Osteocyte (in vitro differentiated cells): ENCODE measurements at places on chromosomes 5 and 9. TPM values are rescaled to one million over a fixed set of nuclear protein-coding genes. Genes with fewer than 3 reads are reported as not detected.

GRCh38 chr9:70192707-70193106, 66.1 kb upstream of the SMC5 start:
- H3K4me1 ChIP-seq: no peaks in the 10 kb centered on the region
- peaks cover 27% of the 10 kb centered on the region for H3K36me3 ChIP-seq
- no peaks in the 10 kb centered on the region for H3K27me3 ChIP-seq
- H3K4me3 ChIP-seq: no peak overlapping the region
- no peak overlapping the region for H3K27ac ChIP-seq

GRCh38 chr9:32260151-32260862, 124.1 kb upstream of the ACO1 start:
- peaks cover 3% of the 10 kb centered on the region for H3K27me3 ChIP-seq
- no peaks in the 10 kb centered on the region for H3K36me3 ChIP-seq
- H3K4me3 ChIP-seq: no peak overlapping the region
- DNase-seq: no peak
- H3K4me1 ChIP-seq: no peaks in the 10 kb centered on the region

GRCh38 chr5:158999339-158999738, 100.4 kb downstream of the EBF1 start:
- no peak overlapping the region for H3K4me3 ChIP-seq
- peaks cover 67% of the 10 kb centered on the region for H3K4me1 ChIP-seq
- peaks cover 24% of the 10 kb centered on the region for H3K36me3 ChIP-seq
- peak overlapping the region; percentile 74 for H3K27ac ChIP-seq

DNA sequence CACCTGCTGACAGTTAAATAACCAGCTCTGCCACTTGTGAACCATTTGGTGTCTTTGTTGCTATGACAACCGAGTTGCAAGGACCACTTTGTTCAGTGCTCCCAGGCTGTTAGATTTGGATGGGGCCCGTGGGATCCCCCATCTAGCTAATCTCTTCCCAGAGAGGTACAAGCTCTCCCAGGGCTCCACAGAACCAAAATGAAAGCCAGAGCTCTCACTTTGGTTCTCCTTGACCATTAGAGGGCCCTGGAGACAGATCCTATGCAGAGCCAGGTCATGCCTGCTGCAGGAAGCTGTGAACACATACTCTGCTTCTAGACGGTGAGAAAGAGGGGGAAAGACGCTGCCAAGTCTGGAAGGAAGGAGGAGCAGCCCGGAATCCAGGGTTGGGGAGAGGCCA, 224.6 kb downstream of the GABBR2 start:
- no peak overlapping the region for H3K27ac ChIP-seq
- H3K27me3 ChIP-seq: peaks cover 28% of the 10 kb centered on the region
- no peak for DNase-seq

The KCTD16 gene
- 0.37 and 0.51 TPM in 2 replicates for total RNA-seq

DNA sequence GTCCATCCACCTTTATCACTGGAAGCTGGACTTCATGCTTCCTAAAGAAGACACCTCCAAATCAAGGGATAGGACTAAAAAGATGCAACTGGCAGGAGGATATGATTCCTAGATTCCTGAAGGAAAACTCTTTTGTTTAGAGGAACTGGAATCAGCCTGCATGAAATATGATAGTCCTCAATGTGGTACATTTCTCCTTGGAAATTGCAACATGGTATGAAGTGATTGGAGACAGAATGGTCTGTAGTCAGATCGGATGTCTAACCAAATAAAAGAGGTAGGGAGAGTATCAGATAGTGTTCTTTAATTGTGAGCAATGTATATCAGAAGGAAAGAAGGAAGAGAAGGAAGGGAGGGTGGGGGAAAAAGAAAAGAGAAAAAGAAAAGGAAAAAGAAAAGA, 116.1 kb upstream of the FSTL4 start:
- H3K27me3 ChIP-seq: peaks cover 16% of the 10 kb centered on the region
- H3K27ac ChIP-seq: no peak overlapping the region
- peaks cover 3% of the 10 kb centered on the region for H3K4me1 ChIP-seq
- no peaks in the 10 kb centered on the region for H3K36me3 ChIP-seq
- no peak overlapping the region for H3K4me3 ChIP-seq

DNA sequence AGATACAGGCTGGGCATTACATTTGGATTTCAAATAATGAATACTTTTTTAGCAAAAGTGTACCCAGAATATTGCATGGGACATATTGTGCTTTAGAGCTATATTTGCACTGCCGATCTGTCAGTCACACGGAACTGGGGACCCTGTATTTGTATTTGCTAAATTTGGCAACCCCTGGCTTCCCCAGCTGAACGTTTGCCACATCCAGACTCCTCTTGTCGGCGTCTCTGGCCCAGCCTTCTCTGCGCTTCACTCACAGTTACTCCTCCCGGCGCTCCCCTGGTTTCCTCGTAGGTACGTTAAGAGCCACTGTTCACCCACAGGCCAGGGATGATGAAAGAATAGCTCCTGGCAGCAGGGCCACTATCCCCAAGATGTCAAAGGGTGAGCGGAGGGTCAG, 58.7 kb downstream of the NSUN2 start:
- DNase-seq: no peak
- no peak overlapping the region for H3K4me3 ChIP-seq
- H3K4me1 ChIP-seq: no peaks in the 10 kb centered on the region
- H3K27me3 ChIP-seq: peaks cover 4% of the 10 kb centered on the region
- H3K27ac ChIP-seq: no peak overlapping the region

- no peak overlapping the region for H3K27ac ChIP-seq
- no peak for DNase-seq
- peaks cover 4% of the 10 kb centered on the region for H3K4me1 ChIP-seq
- H3K36me3 ChIP-seq: peaks cover 18% of the 10 kb centered on the region
- H3K4me3 ChIP-seq: no peak overlapping the region
- H3K27me3 ChIP-seq: no peaks in the 10 kb centered on the region
These were observed 14.3 kb downstream of the SNX30 start for GRCh38 chr9:112764837-112765236.

The OBP2B gene
- not detected in 2 replicates for total RNA-seq

GRCh38 chr9:121650217-121651007, 1.0 kb upstream of the DAB2IP start:
- peak overlapping the region; percentile 71 for H3K4me3 ChIP-seq
- H3K27ac ChIP-seq: peak overlapping the region; percentile 63
- H3K27me3 ChIP-seq: no peaks in the 10 kb centered on the region
- peak; percentile 87 for DNase-seq
- H3K36me3 ChIP-seq: no peaks in the 10 kb centered on the region

The ZNF474 gene
- not detected in 2 replicates for total RNA-seq

The MPDZ gene
- 51.9 and 56.1 TPM in 2 replicates for total RNA-seq

The CRB2 gene
- total RNA-seq: not detected in 2 replicates

The TEK gene
- total RNA-seq: 1.3 and 1.6 TPM in 2 replicates

The PITX1 gene
- total RNA-seq: 0.13 TPM in 1 of 2 replicates, not detected in the other

The IFNA21 gene
- total RNA-seq: not detected in 2 replicates

The GRIA1 gene
- 48.1 and 48.8 TPM in 2 replicates for total RNA-seq

- DNase-seq: peak; percentile 78
- H3K27me3 ChIP-seq: peaks cover 2% of the 10 kb centered on the region
- no peak overlapping the region for H3K4me3 ChIP-seq
- H3K27ac ChIP-seq: no peak overlapping the region
- H3K4me1 ChIP-seq: no peaks in the 10 kb centered on the region
- no peaks in the 10 kb centered on the region for H3K36me3 ChIP-seq
These were observed 21.0 kb downstream of the PAEP start for GRCh38 chr9:135582541-135582940.

GRCh38 chr9:81531511-81531910, 157.8 kb downstream of the TLE1 start:
- H3K4me1 ChIP-seq: peaks cover 27% of the 10 kb centered on the region
- H3K27me3 ChIP-seq: no peaks in the 10 kb centered on the region
- H3K27ac ChIP-seq: no peak overlapping the region
- DNase-seq: no peak
- no peak overlapping the region for H3K4me3 ChIP-seq

DNA sequence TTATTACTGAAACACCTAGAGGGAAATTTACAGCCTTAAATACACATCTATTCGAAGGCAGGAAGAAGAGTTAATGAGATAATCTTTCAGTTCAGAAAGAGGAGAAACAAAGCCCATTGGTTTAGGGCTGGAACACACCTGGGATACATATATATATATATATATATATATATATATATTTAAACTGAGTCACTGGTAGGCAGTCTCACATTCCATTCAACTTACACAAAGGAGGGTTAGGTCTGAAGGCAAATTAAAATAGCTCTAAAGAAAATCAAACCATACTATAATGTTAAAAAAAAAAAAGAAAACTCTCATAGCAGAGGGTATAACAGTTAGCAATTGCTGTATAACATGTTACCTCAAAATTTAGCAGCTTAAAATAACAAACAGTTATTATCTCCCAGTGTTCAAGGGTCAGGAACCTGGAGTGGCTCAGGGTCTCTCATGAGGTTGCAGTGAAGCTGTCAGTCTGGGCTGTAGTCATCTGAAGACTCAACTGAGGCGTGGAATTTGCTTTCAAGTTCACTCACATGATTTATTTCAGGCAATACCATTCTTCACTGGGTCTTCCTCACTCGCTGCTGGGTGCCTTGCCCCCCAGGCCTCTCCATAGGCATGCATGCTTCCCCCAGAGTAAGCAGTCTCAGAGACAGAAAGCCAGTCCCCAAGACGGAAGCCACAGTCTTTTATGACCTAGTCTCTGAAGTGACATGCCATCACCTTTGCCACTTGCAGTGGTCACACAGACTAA, 332.8 kb downstream of the NSG2 start:
- no peak overlapping the region for H3K4me3 ChIP-seq
- H3K36me3 ChIP-seq: peaks cover 4% of the 10 kb centered on the region
- no peak overlapping the region for H3K27ac ChIP-seq
- H3K4me1 ChIP-seq: peaks cover 7% of the 10 kb centered on the region
